AG09319 (cell line): ENCODE measurements at places on chromosomes 16 and 17.

GRCh38 chr17:75094871-75095399 lies 7.2 kb downstream of the SLC16A5 start:
- DNase-seq = no peak

DNA sequence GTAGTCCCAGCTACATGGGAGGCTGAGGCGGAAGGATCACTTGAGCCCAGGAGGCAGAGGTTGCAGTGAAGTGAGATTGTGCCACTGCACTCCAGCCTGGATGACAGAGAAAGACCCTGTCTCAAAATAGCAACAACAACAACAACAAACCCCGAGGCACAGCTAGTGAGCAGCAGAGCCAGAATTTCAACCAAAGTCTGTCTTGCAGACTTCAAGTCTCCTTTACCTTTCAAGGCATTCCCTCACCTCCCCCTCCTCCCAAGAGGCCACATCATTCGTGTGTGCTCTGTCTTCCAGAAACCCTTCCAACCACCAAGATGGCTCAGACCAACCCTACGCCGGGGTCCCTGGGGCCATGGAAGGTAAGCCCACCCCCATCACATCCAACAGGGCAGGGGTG lies 2.2 kb downstream of the CRYBA1 start:
- DNase-seq = no peak

GRCh38 chr16:49419862-49420261 lies 46.3 kb downstream of the C16orf78 start:
- no peak for DNase-seq

- DNase-seq = no peak
Observed at GRCh38 chr16:57824888-57825287, 22.6 kb upstream of the KIFC3 start.

DNA sequence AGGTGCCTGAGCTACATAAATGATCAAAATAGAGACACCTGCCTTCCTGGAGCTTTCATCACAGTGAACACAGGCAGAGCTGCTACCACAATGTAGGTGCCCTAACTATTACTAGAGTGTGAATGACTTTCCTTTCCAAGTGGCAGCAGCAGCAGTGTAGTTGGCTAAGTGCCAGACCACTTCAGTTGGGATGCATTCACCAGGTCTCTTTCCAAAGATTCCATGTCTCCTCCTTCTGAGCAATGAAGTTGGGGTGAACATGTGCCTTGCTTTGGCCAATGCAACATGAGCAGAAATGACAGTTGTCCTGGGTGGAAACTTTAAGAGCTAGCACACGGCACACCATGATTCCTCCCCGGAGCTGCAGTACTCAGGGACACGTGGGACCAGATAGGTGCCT lies 23.3 kb upstream of the CACNG4 start:
- DNase-seq = no peak

DNA sequence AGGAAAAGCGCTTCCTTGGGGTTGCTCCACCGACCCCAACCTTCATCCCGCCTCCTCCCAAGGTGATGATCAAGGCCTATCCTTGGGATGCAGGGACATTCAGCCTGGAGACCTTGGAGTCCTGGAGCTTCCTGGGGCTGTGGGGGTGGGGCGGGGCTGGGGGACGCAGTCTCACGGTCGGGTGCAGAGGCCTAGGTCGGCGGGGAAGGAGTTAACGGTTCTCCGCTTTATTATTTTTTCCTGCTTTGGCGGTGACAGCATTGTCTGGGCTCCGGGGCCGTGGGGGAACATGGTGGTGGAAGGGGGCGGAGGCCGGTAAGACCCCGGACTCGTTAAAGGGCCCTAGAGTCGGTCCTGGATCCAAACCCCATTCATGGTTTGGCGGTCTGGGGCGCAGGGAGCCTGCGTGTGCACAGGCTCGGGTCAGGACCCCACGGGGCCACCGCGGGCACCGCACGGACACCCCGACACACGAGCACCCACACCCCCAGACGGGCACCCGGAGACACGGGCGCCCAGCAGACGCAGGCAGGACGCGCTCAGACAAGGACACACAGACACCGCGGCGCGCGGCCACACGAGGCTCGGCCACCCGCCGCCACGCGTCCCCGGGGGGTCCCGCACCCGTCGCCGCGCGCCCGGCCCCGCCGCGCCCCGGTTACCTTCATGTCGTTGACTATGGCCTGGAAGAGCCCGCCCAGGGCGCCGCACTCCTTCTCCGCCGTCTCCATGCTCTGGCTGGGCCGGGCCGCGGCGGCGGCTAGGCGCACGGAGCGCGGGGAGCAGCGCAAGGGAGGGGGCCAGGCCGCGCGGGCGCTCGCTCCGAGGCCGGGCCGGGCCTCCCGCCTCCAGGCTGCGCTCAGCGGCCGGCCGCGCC lies 554 bp downstream of the MTSS2 start:
- DNase-seq = no peak

DNA sequence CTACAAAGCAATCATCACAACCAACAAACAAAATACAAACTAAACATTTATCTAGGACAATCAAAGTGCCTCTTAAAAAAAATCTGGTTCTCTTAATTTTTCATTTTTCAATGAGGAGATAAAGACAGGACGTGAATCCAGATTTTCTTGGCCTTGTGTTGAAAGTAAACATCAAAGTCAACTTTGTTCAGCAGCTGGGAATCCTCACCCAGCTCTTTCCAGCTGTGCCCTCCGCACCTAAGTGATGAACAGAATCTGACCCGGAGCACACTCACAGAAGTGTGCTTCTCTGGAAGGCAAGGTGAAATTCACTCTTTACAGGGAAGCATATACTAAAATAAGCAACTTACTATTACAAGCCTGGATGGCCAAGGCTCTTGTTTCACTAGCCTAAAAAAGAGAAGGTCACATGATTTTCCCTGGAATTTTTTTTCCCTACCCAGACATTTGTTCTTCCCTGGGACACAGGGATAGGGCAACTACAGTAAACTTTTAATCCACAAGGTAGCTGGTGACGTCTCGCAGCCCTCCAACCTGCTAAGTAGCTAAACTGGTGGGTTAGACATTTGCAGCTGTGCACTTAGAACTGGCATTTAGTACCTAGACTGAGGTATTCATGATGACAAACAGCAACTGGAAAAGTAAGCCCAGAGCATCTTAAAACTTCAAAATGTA lies 3.2 kb downstream of the WIPI1 start:
- DNase-seq = no peak

DNA sequence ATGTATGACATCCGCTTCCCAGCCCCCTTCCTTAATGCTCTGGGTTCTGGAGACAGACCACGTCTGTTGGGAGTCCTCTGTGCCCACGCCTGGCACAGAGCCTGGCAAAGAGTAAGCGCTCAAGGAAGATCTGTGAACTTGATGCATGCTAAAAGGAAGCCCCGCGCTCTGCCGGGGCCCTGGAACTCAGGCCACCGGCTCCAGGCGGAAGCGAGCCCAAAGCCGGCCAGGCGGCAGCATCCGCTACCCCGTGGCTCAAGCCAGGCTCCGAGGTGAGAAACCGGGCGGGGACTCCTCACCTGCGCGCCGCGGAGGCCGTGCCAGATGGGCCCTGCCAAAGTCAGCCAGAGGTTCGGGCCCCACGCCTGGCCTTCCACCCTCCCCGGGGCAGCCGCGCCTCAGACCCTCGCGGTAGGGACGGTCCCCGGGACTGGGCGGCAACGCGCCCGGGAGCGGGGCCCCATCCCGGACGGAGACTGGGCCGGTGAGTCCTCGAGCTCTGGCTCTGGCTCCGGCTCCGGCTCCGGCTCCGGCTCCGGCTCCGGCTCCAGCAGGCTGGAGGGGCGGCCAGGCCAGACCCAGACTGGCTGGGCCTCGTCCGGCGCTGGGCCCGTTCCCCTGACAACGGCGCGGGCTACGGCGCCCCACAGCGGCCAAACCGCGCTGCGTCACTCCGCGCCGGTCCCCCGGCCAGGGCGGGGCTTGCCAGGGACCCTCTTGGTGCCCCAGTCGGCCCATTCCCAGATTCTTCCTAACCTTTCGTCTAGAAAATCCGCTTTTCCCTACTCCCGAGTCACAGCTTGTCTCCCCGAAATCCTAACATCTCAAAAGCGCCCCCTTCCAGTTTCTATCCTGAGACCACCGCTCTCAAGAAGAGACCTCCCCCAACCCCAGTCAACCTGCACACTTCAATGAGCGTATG lies at the start of gene ZDHHC1:
TSS of gene ZDHHC1 (minus strand) at position 606 of the 922 bp plus-strand sequence. CDS start 8,702 bp downstream, outside the sequence.
- no peak for DNase-seq

- DNase-seq = no peak
Observed at GRCh38 chr17:41907633-41908539, 10.9 kb downstream of the ACLY start.

- no peak for DNase-seq
Observed at GRCh38 chr17:41523787-41524186, 4.3 kb downstream of the KRT19 start.

- DNase-seq = no peak
Observed at GRCh38 chr17:34762078-34762477, 182.7 kb downstream of the TMEM132E start.

DNA sequence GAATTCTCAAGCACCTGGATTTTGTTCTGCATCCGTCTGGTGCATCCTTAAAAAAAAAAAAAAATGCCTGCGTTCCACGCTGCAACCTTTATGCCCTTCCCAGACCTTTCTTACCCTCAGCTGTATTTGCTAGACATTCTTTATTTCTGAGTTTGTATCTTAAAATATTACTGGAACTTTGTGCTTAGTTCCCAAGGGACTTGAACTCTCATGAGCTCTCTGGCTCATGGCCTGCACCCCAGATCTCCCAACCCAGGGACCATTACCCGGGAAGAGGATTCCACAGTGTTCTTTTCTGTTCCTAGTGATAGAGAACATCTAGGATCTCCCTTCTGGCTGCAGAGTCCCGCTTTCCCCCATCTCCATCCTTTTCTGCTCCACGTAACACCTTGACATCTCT lies 28.9 kb upstream of the CLEC18A start:
- DNase-seq = no peak

DNA sequence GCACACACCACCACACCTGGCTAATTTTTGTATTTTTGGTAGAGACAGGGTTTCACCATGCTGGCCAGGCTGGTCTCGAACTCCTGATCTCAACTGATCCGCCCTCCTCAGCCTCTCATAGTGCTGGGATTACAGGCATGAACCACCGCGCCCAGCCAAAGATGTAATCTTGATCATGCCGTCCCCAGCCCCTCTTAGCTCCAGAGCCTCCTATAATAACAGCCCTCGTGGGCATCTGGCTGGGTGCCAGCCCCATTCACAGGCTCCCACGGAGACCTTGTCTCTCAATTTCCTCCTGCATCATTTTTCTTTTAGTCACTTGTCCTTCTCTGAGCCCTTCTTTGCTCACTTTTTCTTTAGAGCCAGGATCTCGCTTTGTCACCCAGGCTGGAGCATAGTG lies 94.2 kb downstream of the KATNIP start:
- no peak for DNase-seq

GRCh38 chr17:3531266-3532101 lies 26.1 kb downstream of the TRPV3 start:
- no peak for DNase-seq

- DNase-seq = peak; percentile 54
Observed at GRCh38 chr16:82070656-82071369, 35.8 kb downstream of the HSD17B2 start.

GRCh38 chr16:17518441-17518840 lies 47.7 kb upstream of the XYLT1 start:
- no peak for DNase-seq

GRCh38 chr16:15947983-15948509 lies 1.4 kb upstream of the ABCC1 start:
- no peak for DNase-seq

GRCh38 chr16:69564845-69565670 lies 708 bp upstream of the NFAT5 start:
- DNase-seq = no peak

GRCh38 chr16:84498859-84499620 lies 5.4 kb downstream of the MEAK7 start:
- no peak for DNase-seq

GRCh38 chr16:3510416-3510815 lies 9.6 kb downstream of the CLUAP1 start:
- DNase-seq = no peak

GRCh38 chr16:1109648-1110047 lies 13.6 kb upstream of the C1QTNF8 start:
- DNase-seq = no peak
